ENCODE measurements at places on chromosomes 11 and 22.

DNA sequence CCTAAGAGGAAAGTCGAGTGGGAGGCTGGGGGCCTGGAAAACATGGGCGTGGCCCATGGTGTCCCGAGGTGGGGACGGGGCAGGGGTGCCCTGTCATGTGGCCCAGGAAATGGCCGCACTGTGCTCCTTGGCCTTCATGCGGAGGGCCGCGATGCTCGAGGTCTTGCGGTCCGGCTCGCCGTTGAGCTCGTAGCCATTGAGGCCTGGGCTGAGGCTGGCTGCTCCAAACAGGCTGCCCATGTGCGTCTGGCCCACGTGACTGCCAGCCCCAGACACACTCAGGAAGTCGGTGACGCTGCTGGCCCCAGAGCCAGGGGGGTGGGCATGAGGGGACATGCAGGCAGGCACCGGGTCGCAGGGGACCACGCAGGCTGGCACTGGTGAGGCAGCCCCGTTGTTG lies 45.2 kb downstream of the ALX4 start:
- DNase-seq = no peak

DNA sequence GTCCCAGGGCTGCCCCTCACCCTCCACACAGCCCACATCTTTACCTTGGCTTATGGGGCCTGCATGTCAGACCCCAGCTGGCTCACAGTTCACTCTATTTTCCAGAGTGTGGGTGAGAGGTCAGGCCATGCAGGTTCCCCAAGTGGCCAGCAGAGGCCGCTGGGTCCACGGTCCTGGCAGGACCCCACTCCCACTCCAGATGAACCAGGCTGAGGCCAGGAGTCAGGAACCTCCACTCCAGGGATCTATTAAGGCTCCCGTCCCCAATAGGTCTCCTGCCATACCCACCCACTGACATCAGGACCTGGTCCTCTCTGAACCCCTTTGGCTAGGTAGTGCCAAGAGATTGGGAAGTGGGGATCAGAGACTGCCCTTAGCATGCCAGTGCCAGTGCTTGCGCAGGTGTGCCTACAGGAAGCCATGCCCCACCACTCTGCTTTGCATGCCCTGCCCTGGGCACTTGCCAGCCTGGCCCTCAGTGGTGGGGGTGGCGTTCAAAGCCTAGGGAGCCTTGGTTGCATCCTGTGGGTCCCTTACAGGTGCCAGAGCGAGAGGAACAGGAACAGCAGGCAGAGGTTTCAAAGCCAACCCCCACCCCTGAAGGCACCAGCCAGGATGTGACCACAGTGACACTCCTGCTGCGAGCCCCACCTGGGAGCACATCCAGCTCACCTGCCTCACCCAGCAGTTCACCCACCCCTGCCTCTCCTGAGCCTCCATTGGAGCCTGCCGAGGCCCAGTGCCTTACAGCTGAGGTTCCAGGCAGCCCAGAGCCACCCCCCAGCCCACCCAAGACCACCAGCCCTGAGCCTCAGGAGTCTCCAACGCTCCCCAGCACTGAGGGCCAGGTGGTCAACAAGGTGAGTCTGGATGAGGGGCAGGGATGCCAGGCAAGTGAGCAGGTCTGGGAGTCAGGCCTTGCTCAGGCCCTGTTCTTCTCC lies 8.3 kb downstream of the SMTN start:
- DNase-seq = peak; percentile 58

DNA sequence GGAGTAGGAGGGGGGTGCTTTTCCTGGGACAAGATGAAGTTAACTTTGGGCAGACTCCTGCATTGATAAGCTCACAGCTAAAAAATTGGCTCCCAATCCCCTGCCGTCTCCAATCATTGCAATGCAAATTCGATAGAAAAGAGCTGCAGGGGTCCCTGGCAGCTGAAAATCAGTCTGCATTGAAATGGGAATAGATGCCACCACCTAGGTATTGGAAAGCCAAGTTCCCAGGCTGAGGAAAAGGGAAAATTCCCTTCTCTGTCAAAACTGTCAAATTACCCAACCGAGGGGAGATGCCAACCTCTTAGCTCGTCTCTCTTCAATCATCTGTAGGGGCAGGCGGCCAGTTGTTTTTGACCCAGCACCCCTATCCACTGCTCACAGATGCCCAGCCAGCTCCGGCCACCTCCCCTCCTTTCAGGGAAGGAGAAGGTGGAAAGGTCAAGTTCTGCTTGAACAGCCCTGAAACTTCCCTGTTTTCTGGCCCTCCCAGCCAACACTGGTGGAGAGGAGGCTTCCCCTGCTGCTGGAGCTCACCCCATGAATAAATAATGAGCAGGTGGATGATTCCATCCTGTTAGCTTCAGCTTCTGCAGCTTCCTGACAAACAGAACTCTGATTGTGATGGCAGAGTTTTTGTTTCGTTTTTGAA lies 916.3 kb downstream of the TBC1D22A start:
- DNase-seq = no peak

- no peak for DNase-seq
These were observed 39.0 kb downstream of the RRAS2 start for GRCh38 chr11:14320020-14320419.

- DNase-seq = no peak
These were observed 79.4 kb downstream of the IGLL1 start for GRCh38 chr22:23500508-23501260.

DNA sequence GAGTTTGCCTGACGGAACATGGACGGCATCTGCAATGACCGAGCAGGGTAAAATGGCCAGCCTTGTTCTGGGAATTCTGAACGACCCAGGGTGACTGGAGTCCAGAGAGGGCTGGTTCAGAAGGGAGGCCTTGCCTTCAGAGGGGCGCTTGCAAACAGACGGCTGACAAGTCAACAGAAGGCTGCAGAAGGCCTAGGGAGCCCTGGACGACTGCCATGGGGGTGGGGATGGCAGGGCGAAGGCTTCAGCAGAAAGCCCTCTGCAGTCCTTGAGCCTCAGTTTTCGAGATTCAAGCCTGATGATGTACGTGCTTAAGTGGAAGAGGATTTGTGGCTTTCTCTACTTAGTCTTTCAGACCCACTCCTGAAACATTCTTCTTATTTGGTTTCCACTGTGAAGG lies 117.1 kb upstream of the TBCEL start:
- DNase-seq = no peak

GRCh38 chr11:26106726-26107125 lies 225.2 kb upstream of the ANO3 start:
- no peak for DNase-seq

- no peak for DNase-seq
These were observed 28.0 kb downstream of the CTR9 start for GRCh38 chr11:10779086-10779485.

- no peak for DNase-seq
These were observed 31.7 kb upstream of the NAV2 start for GRCh38 chr11:19680829-19681368.

DNA sequence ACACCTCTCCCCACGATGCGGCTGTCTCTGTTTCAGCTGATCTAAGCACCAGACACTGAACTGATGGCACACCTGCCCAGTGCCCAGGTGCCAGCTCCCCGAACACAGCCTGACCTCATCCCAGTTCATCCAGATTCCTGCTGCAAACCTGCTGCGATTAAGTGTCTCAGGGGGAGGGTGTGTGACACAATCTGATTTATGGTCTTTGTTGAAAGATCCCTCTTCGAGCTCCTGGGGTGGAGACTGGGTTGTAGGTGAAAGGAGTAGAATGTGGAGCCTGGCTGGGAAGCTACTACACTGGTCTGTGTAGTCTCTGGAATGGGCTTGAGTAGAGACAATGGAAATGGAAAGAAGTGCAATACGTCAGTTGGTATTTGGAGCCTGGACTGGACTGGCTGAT lies 390.3 kb downstream of the SHANK2 start:
- no peak for DNase-seq

DNA sequence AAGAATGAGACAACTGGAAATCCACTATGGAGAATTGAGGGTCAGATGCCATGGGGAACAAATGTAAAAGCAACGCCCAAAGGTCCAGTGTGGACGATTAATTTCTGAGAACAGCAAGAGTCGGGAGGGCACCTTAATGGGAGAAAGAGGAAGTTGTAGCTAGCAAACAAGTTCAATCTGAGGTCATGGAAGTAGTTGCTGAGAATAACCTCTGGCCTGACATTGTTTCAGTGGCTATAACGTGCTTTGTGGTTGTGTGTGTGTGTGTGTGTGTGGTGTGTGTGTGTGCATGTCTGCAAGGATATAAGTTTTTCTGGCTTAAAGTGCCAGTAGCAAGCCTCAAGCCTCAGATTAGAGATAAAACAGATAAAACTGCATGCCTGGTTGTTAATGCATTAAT lies 1630.1 kb upstream of the TENM4 start:
- DNase-seq = no peak

DNA sequence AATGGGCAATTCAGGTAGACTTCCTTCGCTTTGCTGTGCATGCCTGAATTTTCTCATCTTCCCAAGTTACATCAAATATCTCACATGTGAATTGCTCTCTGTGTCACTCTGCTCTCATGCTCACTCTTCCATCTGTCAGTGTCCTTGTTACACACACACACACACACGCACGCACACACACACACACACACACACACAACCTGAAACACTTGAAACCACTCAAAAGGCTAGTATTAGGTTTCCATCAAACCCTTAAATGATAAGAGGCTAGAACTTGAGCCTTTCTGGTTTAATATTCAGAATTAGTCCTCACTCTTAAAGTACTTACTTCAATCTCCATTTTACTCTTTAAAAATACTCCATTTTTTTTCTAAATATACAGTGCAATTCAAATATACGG lies 282.4 kb downstream of the C11orf87 start:
- DNase-seq = no peak

DNA sequence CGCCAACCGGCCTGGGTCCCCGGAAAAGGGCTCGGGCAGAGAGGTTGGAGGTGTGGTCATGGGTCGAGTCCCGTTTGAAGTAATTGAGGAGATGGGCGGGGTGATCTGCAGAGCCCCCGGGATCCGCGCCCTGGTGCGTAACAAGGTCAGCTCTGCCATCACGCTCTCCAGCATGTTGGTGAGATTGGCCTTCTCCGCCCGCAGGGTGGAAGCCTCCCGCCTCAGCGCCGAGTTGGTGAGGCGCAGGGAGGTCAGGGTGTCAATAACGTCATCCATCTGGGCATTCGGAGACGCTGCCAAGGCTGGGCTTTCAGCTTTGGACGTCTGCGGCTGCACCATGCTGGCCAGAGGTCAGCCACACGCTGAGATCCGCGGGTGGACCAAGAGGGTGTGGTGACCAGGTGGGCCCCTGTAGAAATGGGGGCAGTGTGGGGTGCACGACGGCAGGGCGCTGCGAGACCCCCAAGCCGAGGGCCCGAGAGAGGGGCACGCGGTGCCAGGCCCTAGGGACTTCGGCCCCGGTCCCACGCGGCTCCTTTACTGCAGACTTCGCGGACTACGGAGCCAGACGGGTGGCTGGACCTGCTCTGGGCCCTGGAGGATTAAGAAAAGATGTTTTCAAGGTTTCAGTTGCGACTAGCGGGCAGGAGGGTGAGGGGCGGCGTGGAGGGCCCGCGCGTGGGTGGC lies 672 bp downstream of the RTL6 start:
- no peak for DNase-seq

- no peak for DNase-seq
These were observed 125.0 kb downstream of the MAML2 start for GRCh38 chr11:96218006-96218405.

GRCh38 chr11:101574886-101575285 lies 8.9 kb downstream of the TRPC6 start:
- no peak for DNase-seq

DNA sequence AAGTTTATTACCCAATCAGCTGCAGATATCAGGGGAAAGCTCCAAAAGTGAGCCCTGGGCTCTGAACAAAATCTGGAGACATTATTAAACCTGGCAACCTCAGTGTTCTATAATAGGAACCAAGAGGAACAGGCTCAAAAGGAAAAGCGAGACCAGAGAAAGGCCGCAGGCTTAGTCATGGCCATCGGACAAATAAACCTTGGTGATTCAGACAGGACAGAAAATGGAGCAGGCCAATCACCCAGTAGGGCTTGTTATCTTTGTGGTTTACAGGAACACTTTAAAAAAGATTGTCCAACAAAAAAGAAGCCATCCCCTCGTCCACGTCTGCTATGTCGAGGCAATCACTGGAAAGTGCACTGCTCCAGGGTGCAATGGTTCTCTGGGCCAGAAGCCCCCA lies 7.7 kb upstream of the PANX1 start:
- DNase-seq = no peak

GRCh38 chr11:39268176-39268690 lies 2191.2 kb downstream of the LRRC4C start:
- no peak for DNase-seq

DNA sequence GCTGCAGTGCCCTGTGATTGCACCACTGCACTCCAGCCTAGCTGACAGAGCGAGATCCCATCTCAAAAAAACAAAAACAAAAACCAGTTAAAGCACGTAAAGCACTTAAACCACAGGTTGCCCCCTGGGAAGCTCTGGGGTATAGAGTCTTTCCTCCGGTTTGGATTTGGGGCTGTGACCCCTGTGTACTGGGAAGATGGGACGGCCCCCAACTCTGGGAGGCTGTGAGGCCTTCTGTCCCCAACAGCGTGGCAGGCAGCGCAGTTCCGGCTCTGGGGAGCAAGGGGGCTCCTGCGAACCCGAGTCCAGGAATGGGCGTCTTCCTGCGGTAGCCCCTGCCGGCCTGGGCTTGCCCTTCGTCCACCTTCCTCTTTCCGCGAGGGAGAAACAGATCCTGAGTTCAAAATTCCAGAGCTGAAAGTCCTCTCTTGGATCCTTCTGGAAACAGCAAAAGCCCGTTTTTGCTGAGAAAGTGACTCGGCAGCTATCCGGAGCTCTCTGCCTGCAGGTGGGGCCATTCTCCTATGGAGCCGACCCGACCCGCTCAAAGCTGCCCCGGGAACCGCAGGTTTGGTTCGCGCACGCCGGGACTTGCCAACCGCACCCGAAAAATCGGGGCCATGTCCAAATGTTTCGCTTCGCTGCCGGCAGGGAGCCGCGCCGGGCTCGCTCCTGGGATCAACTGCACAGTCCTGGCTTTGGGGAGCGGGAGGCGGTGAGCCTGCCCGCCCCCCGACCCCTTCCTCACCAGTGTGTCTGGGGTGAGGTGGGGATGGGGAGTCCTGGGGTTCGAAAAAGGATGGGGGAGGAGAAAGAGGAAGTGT lies 36.3 kb upstream of the POLA2 start:
- DNase-seq = peak; percentile 54

DNA sequence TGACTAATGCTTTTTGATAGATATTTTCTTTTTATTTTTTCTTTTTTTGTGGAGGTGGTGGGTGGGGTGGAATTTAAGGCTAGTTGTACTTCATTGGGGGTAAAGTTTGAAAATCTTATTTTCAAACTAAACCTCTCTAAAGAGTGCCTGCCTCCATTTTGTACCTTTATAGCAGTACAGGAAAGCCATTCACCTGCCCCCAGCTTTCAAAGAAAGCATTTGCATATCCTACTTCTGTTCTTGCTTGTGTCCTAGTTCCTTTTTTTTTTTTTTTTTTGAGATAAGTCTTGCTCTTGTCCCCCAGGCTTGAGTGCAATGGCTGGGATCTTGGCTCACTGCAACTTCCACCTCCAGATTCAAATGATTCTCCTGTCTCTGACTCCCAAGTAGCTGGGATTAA lies 766.2 kb upstream of the LRRC4C start:
- no peak for DNase-seq

GRCh38 chr22:50218153-50218995 lies 17.6 kb downstream of the SELENOO start:
- no peak for DNase-seq

- no peak for DNase-seq
These were observed 5.8 kb downstream of the SLC1A2 start for GRCh38 chr11:35413598-35413997.

GRCh38 chr11:36177836-36178235 lies 111.4 kb downstream of the COMMD9 start:
- DNase-seq = no peak

- no peak for DNase-seq
These were observed 538.1 kb upstream of the API5 start for GRCh38 chr11:42773729-42774128.
